ENCODE measurements at places on chromosomes 1 and 21. TPM values are rescaled to one million over a fixed set of nuclear protein-coding genes. Genes with fewer than 3 reads are reported as not detected.

DNA sequence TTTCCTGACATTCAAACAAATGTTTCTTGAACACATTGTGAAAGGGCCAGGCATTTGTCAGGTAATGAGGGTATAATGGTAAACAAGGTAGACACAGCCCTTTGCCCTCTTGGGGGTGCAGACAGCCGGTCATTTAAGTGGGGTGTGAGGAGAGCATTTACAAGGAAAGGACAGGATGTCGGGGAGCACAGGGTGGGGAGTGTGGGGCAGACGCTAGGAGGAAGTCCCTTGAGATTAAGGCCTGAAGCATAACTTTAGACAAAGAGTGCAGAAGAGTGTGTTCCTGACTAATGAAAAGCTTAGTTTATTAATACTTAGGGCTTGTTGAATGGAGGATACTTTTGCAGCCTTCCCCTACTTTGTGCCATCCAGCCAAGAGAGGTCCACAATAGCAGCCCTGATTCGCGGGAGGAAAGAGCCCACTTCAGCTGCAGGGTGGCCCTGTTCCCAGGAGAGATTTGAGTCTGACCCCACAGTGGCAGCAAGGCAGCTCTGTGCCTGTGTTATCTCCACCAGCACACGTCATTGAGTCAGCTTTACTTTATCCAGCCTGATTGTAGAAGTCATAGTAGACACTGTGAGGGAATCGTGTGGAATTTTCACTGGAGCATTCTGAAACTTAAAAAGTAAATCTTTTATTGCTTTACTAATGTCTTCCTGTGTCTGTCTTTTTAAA is 35.1 kb downstream of the MPZL1 start:
- no peak for DNase-seq

DNA sequence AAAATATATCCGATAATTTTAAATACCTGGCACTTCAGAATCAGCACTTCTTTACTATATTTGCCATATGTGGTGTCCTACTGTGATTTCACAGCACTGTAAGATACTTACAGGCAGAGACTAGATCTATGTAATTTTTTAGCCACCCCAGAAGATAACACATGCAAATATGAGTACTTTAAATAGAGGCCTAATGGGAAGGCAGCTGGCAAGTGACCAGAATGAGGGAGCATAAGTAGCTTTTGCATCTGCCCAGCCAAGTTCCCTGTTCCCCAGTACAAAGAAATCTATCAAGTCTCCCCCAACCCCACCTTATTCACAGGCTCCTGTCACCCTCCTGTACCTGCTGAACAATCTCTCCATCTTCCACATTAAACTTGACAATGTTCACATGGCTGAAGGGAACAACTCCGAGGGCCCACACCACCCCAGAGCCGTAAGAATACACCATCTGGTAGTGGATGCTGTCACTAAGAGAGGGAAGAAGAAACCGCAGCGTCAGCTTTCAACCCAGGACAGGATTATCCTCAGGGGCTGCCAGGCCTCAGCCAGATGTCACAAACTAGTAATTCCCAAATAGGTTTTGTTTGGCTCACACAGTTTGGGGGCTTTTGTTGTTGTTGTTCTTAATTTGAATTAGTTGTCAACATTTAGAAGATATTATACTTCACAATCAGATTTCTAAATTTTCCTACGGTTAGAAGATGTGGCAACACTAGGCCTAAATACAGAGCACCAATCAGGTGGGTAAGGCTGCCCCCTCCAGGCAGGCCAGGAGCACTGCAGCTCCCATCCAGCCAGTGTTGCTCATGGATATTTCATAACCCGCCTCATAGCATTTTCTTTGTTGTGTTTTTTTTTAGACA is 10.4 kb downstream of the EMC1 start:
- DNase-seq = peak; percentile 33

- no peak for DNase-seq
Observed at GRCh38 chr21:33443194-33443593, 36.6 kb downstream of the TMEM50B start.

DNA sequence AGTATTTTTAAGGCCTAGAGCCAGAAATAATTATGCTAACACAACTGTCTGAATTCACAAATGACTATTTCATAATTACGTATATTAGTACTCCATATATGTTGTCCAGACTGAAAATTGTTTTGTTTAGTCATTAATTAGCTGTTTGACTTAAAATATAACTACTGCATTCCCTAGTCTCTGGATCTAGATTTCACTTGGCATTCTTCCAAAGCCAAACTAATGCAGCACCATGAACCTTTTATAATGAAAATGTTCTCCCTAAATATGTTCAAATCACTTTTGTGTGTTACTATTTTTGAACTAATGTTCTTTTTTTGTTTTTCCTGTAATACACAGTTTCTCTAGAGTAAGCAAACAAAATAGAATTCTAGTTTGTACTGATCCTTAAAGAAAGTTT is 46.1 kb downstream of the CAMTA1 start:
- DNase-seq = peak; percentile 10

- no peak for DNase-seq
Observed at GRCh38 chr21:26888256-26888655, 43.0 kb upstream of the ADAMTS1 start.

- no peak for DNase-seq
Observed at GRCh38 chr1:109528712-109529111, 11.0 kb upstream of the GPR61 start.

GRCh38 chr1:47409311-47410067 is 6.6 kb upstream of the FOXE3 start:
- DNase-seq = peak; percentile 34

DNA sequence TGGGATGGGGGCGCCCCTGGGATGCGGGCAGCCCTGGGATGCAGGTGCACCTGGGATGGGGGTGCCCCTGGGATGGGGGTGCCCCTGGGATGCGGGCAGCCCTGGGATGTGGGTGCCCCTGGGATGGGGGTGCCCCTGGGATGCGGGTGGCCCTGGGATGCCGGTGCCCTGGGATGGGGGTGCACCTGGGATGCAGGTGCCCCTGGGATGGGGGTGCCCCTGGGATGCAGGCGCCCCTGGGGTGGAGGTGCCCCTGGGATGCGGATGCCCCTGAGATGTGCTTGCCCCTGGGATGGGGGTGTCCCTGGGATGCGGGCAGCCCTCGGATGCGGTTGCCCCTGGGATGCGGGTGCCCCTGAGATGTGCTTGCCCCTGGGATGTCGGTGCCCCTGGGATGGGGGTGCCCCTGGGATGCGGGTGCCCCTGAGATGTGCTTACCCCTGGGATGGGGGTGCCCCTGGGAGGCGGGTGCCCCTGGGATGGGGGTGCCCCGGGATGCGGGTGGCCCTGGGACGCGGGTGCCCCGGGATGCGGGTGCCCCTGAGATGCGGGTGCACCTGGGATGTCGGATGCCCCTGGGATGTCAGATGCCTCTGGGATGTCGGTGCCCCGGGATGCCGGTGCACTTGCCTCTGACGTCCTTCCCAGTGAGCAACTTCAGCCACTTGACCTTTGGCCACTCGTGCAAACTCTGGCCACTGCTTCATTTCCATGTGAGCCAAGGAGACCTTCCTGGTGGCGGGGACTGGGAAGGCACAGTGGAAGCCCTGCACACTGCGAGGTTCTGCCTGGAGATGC is 37.3 kb upstream of the SLC19A1 start:
- no peak for DNase-seq

- DNase-seq = no peak
Observed at GRCh38 chr1:113990530-113990929, 11.3 kb downstream of the OLFML3 start.

- DNase-seq = no peak
Observed at GRCh38 chr1:204505674-204506200, 10.5 kb upstream of the MDM4 start.

DNA sequence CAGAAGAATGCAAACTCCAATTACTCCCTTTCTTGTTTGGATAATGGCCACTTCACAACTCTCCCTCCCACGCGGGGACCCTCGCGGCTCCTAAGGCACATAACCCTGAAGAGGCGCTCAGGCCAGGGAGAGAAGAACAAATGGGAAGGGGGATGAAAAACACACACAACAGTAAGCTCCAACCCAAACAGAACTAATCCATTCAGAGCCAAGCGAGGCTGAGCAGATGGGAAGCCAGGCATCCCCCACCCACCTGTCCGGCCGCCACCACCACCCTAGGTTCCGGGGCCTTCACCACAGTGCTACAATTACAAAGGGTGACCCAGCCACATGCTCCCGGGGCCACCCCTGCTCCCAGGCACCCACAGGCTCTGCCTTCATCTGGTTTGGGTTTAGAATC is 101.5 kb downstream of the MRPL37 start:
- DNase-seq = no peak

GRCh38 chr1:147541672-147542568 is 619 bp downstream of the BCL9 start:
- peak; percentile 90 for DNase-seq

DNA sequence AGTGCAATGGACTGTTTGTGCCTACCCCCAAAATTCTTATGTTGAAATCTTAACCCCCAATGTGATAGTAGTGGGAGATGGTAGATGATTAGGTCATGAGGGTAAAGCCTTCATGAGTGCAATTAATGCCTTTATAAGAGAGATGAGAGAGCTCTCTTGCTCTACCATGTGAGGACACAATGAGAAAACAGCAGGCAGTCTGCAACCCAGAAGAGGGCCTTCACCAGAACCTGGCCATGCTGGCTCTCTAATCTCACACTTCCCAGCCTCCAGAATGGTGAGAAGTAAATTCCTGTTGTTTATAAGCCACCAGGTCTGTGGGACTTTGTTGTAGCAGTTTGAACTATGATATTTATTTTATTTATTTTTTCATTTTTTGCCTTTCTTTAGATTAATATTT is 21.0 kb downstream of the RYR2 start:
- no peak for DNase-seq

DNA sequence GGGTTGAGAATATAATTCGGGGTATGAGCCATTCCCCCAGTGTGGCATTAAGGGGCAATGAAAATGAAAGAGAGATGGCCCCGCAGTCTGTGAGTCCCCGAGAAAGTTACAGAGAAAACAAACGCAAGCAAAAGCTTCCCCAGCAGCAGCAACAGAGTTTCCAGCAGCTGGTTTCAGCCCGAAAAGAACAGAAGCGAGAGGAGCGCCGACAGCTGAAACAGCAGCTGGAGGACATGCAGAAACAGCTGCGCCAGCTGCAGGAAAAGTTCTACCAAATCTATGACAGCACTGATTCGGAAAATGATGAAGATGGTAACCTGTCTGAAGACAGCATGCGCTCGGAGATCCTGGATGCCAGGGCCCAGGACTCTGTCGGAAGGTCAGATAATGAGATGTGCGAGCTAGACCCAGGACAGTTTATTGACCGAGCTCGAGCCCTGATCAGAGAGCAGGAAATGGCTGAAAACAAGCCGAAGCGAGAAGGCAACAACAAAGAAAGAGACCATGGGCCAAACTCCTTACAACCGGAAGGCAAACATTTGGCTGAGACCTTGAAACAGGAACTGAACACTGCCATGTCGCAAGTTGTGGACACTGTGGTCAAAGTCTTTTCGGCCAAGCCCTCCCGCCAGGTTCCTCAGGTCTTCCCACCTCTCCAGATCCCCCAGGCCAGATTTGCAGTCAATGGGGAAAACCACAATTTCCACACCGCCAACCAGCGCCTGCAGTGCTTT is 9.4 kb downstream of the PROX1 start:
- DNase-seq = peak; percentile 88

GRCh38 chr1:235601104-235601503 is 48.5 kb downstream of the GNG4 start:
- DNase-seq = no peak

- peak; percentile 94 for DNase-seq
Observed at GRCh38 chr1:144551543-144552424, 40.9 kb upstream of the PPIAL4F start.

DNA sequence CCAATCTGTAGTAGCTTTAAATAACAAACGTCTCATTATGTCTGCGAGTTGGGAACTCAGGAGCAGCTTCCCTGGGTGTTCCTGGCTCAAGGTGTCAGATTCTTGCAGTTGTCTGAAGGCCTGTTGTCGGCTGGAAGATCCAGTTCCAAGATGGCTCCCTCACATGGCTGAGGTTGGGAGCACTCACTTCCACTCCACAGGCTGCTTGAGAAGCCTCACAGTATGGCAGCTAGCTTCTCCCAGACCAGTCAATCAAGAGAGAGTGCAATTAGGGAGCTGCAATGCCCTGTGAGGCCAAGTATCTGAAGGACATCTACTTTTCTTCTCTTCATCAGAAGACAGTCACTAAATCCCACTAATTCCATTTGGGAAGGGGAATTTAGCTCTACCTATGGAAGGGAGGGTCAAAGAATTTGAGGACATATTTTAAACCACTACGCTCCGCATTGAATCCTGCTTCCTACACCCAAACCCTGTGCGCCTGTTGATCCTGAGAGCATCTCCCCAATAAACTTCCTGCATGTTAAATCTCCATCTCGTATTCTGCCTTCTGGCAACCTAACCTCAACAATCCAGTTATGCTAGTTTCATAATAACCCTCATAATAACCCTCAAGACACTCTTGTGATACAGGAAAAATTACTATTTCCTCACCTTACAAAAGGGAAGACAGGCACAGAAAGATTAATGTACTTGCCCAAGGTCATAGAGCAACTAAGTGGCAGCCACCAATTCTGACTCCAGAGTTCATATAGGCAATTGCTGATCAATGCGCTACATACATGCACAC is 3.6 kb upstream of the VPS26C start:
- no peak for DNase-seq

GRCh38 chr1:94819945-94820746 is at the start of gene SLC44A3:
SLC44A3 (plus strand) TSS chr1:94820357; CDS start chr1:94820452, 95 bp downstream.
- DNase-seq = peak; percentile 66

The OR14K1 gene
- not detected for polyA plus RNA-seq

The ELAPOR1 gene
- 0.66 TPM for polyA plus RNA-seq

The FAM20B gene
- polyA plus RNA-seq = 29.4 TPM

The PADI3 gene
- polyA plus RNA-seq = not detected

The KRTAP11-1 gene
- polyA plus RNA-seq = not detected

The CYP4B1 gene
- polyA plus RNA-seq = not detected

The HENMT1 gene
- 17.5 TPM for polyA plus RNA-seq

The SKI gene
- polyA plus RNA-seq = 49.7 TPM

The PROK1 gene
- not detected for polyA plus RNA-seq

The CD1B gene
- polyA plus RNA-seq = not detected

The ASCL5 gene
- 0.40 TPM for polyA plus RNA-seq

The CAPN8 gene
- 0.48 TPM for polyA plus RNA-seq

The HTR6 gene
- not detected for polyA plus RNA-seq

The AADACL4 gene
- not detected for polyA plus RNA-seq

Measured in muscle of leg (tissue), 16 donors.